ENCODE measurements at places on chromosomes 7 and 10. TPM values are rescaled to one million over a fixed set of nuclear protein-coding genes. Genes with fewer than 3 reads are reported as not detected.

TMEM139 gene
- total RNA-seq, result under 0.01 TPM

COBL gene
- under 0.01 TPM for total RNA-seq

NPY4R2 gene
- total RNA-seq, result not detected

MAP3K8 gene
- 4.5 TPM for total RNA-seq

ANKMY2 gene
- total RNA-seq, result 39.0 TPM

UNCX gene
- not detected for total RNA-seq

ASL gene
- 56.8 TPM for total RNA-seq

PYROXD2 gene
- 26.7 TPM for total RNA-seq

TAC1 gene
- total RNA-seq, result 0.33 TPM

SYT15 gene
- total RNA-seq, result not detected

PURB gene
- total RNA-seq, result 25.0 TPM

GRID2IP gene
- total RNA-seq, result not detected
